Ascending aorta (tissue), 2 donors: ENCODE measurements at places on chromosomes 11 and 22.
A peak's percentile ranks its signal among the peaks of the same experiment; 100 is the strongest.

GRCh38 chr11:71988050-71988449 lies 10.7 kb upstream of the IL18BP start:
- no peak for DNase-seq

- no peak for DNase-seq
Observed at GRCh38 chr22:37137903-37138665, 11.6 kb downstream of the IL2RB start.

- DNase-seq, result peak; percentile 46
Observed at GRCh38 chr22:46233231-46233630, 16.9 kb downstream of the CDPF1 start.

DNA sequence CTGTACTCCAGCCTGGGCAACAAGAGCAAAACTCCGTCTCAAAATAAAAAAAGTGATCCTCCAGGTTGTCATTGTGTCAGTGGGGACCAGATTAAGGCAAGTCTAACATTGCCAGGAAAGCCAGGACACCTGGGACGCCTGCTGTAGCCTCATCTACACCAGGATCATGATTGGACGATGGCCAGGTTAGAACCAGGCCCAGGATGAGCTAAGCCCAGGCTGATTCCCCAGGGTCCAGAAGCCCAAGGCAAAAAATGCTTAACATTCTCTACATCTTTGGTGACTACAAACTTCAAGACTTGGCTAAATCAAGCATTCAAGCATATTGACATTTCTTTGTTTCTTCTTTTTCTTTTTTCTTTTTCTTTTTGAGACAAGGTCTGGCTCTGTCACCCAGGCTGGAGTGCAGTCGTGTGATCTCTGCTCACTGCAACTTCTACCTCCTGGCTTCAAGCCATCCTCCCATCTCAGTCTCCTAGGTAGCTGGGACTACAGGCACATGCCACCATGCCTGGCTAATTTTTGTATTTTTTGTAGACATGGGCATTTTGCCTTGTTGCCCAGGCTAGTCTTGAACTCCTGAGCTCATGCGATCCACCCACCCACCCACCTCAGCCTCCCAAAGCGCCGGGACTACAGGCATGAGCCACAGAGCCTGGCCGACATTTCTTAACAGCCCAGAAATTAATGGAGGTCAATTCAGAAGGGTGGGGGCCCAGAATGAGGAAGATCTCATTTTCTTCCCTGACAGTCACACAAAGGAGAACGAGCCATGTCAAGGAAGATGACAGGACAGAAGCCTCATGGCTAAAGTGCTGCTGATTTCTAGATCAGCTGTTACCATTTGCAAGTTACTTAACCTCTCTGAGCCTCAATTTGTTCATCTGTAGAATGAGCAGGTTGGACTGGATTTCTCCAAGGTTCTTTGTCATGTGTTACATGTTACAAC lies 12.5 kb upstream of the PTPRJ start:
- no peak for DNase-seq

DNA sequence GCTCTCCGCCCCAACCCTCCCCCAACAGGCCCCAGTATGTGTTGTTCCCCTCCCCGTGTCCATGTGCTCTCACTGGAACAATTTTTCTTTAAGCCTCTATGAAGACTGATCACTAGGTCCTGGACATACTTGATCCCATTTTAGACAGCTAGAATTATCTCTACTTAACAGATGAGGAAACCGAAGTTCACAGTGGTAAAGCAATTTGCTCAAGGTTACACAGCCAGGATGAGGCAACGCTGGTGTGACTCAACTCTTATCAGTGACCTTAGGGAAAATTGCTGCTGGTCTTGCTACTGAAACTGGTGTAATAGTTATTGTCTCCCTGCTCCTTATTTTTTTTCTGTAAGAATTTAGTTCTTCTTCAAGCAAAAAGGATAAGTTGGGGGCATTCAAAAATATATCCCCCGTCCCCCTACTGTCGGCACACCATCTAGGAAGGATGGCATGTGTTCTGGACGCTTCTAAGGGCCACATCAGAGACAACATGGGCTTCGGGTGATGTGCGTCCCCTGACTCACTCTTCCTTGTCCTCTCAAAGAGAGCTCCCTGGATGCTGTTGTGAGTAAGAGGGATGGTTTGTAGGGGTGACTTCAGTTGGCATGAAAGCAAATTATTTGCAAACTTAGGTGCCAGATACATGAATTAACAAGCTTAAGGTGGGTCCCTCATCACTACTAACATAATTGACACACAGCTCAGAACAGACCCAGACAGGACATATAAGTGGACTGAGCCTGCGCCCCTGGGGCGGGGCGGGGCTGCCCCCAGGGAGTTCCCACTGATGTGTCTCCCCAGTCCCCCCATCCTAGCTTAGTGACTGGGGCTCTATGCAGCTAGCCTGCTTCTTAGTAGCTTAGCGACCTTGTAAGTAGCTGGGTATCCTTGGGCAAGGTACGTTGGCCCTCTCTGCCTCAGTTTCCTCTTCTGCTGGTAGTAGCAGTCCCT lies 23.6 kb upstream of the ALX4 start:
- DNase-seq, result no peak

GRCh38 chr11:8928981-8929615 lies 3.6 kb downstream of the C11orf16 start:
- DNase-seq, result no peak

DNA sequence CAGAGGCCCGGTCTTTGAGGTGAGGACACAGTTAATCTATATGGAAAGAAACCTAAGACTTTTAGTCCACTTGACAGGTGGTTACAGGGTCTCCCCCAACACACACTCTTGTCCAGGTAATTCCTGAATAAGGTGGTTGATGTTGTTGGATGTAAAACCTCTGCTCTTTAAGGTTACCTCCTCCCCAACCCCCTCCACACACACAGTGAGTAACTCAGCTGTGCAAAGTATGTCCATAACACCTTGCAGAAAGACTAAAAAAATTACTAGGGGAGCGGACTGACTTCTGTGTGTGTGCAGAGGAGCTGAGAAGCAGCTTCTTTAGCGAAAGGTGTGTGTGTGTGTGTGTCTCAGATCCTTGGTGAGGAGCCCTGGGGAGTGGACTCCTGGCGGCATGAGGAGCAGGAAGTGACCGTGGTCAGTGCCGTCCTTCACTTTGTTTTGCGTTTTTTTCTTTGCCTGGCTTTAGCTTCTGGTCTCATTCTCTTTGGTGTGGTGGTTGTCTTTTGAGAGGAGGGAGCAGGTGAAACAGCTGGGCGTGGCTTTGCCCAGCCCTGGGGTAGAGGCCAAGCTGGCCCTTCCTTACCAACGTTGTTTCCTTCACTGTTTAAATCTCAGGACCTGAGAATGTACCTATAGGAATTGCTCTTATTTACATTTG lies 1.7 kb downstream of the ZBED4 start:
- no peak for DNase-seq

GRCh38 chr22:20319041-20319744 lies 667 bp downstream of the DGCR6L start:
- DNase-seq, result peak; percentile 63

DNA sequence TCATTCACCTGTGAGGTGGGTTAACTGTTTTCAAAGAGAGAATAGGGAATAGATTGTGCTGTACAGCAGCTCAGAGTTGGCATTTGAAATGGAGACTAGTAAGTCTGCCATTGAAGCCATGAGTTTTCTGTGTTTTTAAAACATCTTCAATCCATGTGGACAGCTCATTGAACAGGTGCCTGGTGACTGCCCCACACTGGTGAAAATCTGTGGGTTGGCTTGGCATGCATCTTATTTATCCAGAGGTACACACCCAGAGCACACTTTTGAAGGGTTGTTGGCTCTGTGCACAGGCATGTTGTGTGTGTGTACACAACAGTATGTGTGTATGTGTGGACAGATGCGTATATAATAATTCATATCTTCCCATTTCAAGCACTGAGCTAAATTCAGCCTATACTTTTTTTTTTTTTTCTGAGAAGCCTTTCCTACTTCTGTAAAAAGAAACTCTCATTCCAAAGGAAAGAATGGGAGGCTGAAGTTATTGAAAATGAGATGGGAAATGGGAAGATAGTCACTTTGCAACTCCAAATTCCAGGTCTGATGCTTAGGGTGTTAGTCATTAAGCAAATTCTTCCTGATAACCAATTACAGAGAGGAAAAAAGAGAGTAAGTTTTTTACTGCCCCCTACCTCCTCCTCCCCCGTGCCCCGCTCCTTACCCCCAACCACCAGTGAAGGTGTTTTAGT lies 7.0 kb upstream of the LYVE1 start:
- DNase-seq, result no peak

DNA sequence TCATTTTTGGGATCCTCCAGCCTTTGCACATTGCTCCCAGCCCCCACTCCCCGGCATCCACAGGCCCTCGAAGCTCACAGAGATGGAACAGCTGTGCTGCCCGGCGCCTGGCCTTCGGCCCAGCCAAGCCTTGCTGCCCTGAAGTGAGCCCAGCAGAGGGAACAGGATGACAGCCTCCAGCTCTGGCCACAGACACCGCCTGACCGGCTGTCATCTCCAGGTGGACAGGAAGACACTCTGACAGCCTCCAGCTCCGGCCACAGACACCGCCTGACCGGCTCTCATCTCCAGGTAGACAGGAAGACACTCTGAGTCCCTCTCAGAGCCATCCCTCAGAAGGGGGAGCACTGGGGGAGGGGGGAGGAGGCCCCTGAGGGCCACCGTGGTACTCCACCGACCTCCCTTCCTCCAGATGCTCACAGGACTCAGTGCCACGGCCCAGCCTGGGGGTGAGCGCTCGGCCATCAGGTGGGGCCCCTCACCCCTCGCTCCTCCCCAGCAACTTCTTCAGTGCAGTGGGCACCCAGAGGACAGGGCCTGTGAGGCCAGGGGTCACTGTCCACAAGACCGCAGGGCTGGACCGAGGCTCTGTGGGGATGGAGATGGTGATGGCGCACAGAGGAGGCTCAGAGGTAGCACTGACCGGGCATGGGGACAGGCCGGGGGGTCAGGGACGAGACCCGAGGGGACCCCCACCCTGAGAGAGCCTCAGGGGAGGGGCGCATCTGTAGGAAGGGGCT lies 58.6 kb downstream of the BRD1 start:
- peak; percentile 7 for DNase-seq

- DNase-seq, result no peak
Observed at GRCh38 chr11:112637876-112638275, 323.3 kb upstream of the NCAM1 start.

DNA sequence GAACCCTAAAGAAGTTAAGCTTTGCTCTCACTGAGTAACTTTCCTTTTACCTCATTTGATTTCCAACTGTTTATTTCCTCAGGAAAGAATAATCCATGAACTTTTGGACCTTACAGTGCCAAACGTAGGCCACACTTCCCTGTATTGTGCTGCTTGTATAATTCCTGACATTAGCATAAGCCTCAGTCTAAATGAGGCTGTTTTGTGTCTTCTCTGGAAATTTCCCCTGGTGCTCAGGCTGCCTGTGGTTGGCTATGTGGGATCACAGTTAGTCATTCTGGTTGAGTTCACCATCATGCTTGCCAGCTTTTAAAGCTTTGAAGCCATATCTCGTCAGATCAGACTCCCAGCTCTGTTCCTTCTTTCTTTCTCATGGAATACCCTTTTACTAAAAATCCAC lies 107.0 kb downstream of the FAM76B start:
- no peak for DNase-seq

- no peak for DNase-seq
Observed at GRCh38 chr11:83836883-83837654, 550.9 kb upstream of the CCDC90B start.

GRCh38 chr22:35329114-35329847 lies 29.6 kb downstream of the TOM1 start:
- DNase-seq, result no peak

GRCh38 chr22:43796567-43796966 lies 15.5 kb downstream of the EFCAB6 start:
- no peak for DNase-seq

DNA sequence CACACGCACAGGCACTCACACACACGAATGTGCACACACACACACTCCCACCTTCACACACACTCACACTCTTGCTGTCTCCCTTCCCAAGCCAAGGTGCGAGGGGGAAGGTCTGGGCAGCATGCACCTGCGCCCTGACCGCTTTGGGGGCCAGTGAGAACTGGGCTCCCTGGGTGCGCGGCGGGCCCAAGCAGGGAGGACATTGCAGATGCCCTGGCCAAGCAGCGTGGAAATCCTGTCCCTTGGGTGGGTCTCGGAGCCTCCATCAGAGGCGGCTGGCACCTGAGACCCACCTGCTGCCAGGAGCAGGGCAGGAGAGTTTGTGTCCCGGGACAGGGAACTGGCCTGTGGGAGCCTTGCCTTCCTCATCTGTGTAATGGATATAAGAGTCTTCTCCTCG lies 3.3 kb downstream of the CD81 start:
- DNase-seq, result no peak

GRCh38 chr22:37316875-37317371 lies 34.6 kb downstream of the CYTH4 start:
- peak; percentile 76 for DNase-seq

- no peak for DNase-seq
Observed at GRCh38 chr11:8581300-8581699, 12.7 kb downstream of the STK33 start.

- no peak for DNase-seq
Observed at GRCh38 chr11:69153661-69154060, 2.1 kb upstream of the SMIM38 start.

- DNase-seq, result no peak
Observed at GRCh38 chr11:95599959-95600586, 189.5 kb downstream of the FAM76B start.

GRCh38 chr11:64364435-64364834 lies 5.5 kb downstream of the RPS6KA4 start:
- DNase-seq, result no peak

DNA sequence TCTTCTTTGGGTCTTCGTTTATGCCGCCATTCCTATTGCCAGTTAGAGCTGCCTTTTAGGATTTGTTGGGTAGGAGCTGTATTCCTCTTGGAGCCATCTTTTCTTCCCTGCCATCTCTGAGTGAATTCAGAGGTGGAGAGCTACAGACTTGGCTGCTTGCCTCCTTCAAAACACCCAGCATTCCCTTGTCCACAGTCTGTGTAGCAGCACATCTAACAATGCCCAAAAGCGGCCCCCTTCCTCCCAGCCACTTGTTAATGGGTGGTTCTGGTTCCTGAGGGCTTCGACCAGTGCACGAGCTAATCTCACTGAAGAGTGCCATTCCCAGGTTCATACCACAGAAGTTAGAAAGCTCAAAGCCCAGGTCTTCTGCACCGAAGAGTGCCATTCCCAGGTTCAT lies 37.7 kb downstream of the MARK2 start:
- DNase-seq, result no peak

- DNase-seq, result no peak
Observed at GRCh38 chr11:117417342-117417741, 89.7 kb downstream of the CEP164 start.

- DNase-seq, result no peak
Observed at GRCh38 chr11:121933694-121934093, 182.3 kb downstream of the BLID start.

DNA sequence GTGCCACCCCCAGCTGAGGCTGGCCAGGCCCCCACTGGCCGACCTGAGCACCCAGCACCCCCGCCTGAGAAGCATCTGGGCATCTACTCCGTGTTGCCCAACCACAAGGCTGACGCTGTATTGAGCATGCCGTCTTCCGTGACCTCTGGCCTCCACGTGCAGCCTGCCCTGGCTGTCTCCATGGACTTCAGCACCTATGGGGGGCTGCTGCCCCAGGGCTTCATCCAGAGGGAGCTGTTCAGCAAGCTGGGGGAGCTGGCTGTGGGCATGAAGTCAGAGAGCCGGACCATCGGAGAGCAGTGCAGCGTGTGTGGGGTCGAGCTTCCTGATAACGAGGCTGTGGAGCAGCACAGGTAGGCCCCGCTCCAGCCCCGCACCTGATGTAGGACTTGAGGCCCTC lies 4.7 kb downstream of the ZBTB16 start:
- no peak for DNase-seq

GRCh38 chr11:77819411-77819920 lies 1.1 kb downstream of the RSF1 start:
- peak; percentile 91 for DNase-seq

- no peak for DNase-seq
Observed at GRCh38 chr11:27619039-27619574, 81.1 kb downstream of the BDNF start.

GRCh38 chr11:119668676-119669075 lies 60.3 kb downstream of the NECTIN1 start:
- no peak for DNase-seq
